MM.1S (cell line): ENCODE measurements at places on chromosomes 7 and 10.

GRCh38 chr10:6120691-6121090 lies 31.9 kb downstream of the RBM17 start:
- H3K4me1 ChIP-seq, result no peaks in the 10 kb centered on the region
- no peaks in the 10 kb centered on the region for H3K27me3 ChIP-seq
- no peaks in the 10 kb centered on the region for H3K36me3 ChIP-seq

GRCh38 chr10:110802090-110802489 lies 69.6 kb upstream of the PDCD4 start:
- H3K27me3 ChIP-seq, result no peaks in the 10 kb centered on the region
- peak overlapping the region; percentile 9; the same call in 1 of the 2 replicates for H3K27ac ChIP-seq
- peaks cover 25% of the 10 kb centered on the region for H3K4me1 ChIP-seq
- DNase-seq, result no peak
- no peak overlapping the region for H3K4me3 ChIP-seq

DNA sequence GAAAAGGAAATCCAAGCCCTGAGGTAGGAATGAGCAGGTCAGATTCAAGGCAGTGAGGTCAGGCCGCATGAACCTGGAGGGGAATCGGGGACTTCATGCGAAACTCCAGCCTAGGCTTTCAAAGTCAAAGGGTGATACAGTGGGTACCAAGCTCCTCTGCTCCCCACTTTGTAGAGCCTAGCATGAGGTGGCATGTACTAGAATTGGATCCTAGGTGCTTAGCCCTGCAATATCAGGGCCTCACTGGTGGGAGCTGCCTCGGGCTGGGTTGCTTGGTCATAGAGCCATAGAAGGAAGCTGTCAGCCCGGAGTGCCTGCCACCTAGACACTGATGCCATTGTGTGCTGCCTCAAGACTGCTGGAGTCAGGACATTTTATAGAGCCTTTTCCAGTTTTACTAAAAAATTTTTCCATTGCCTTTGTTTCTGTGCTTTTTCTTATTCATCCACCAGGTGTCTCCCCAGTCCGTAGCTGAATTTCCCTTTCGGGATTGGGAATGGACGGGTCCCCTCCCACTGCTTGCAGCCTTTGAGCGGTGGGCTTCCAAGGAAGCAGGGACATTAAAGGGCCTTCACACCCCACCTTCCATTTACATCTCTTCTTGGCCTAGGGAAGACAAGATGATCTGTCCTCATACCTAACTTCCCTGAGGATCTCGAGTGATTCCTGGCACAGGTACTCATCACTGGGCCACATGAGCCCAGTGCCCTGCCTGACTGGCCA lies 5.5 kb upstream of the LZTS2 start:
- H3K4me1 ChIP-seq, result peaks cover 16% of the 10 kb centered on the region
- peak; percentile 5 for DNase-seq
- H3K27me3 ChIP-seq, result no peaks in the 10 kb centered on the region
- H3K36me3 ChIP-seq, result peaks cover 8% of the 10 kb centered on the region; the same call in 1 of the 2 replicates
- no peak overlapping the region for H3K27ac ChIP-seq
- H3K4me3 ChIP-seq, result no peak overlapping the region

GRCh38 chr7:134856691-134857090 lies 77.3 kb downstream of the CALD1 start:
- no peaks in the 10 kb centered on the region for H3K27me3 ChIP-seq
- H3K27ac ChIP-seq, result no peak overlapping the region
- no peak for DNase-seq

GRCh38 chr7:90271753-90272152 lies 26.8 kb downstream of the CFAP69 start:
- no peak overlapping the region for H3K27ac ChIP-seq
- no peak for DNase-seq
- no peaks in the 10 kb centered on the region for H3K36me3 ChIP-seq
- no peaks in the 10 kb centered on the region for H3K27me3 ChIP-seq
- H3K4me1 ChIP-seq, result no peaks in the 10 kb centered on the region

DNA sequence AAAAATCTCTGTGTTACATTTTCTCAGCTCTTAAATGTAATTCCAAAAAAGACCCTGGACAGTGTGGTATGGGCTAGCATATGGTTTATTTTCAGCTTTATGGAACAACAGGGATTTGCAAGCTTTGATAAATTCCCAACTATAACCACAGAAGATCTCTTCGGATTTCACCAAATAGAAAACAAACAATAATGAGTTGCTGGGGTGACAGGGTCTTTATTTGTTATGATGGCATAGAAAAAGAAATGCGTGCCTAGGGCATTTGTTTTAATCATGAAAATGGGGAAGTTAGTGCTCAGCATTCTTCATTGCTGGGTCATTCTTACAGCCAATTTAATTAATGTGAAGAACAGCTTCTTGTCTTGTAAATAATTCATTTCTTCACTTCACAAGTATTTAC lies 139.0 kb downstream of the LRRN3 start:
- no peaks in the 10 kb centered on the region for H3K4me1 ChIP-seq
- no peak for DNase-seq
- no peaks in the 10 kb centered on the region for H3K27me3 ChIP-seq
- H3K36me3 ChIP-seq, result no peaks in the 10 kb centered on the region
- no peak overlapping the region for H3K4me3 ChIP-seq
- no peak overlapping the region for H3K27ac ChIP-seq

DNA sequence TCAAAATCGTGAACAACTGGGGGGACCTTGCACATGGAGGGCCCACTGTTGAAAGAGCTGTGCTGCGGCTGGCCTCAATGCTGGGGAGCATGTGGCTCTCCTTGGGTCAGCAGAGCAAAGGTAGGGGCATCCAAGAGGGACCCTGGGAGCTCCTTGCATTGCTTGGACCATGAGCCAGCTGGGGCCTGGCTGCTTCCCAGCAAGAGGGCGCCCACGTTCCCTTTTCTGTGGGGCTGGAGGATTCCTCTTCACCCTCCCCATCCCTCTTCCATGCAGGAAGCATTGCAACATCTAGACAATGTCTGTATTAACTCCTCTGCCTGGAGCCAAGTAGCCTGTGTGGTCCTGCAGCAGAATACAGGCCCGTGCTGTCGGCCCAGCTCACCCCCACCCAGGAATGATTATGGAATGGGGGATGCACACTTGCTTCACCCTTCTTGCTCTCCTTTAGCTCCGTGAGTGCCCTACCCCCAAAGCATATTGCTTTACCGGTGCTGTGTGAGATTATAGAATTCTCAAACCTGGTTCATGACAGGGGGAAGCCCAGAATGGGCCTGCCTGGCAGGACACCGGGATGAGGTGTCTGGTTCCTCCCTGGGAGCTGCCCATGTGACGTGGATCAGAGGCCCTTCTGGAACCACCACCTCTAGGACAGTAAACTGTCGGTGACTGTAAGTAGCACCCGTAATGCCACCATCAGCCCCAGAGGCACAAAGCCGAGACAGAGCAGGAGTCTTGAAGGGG lies 61.9 kb downstream of the SYPL1 start:
- no peaks in the 10 kb centered on the region for H3K27me3 ChIP-seq
- no peaks in the 10 kb centered on the region for H3K36me3 ChIP-seq
- no peak overlapping the region for H3K27ac ChIP-seq
- no peak overlapping the region for H3K4me3 ChIP-seq
- no peak for DNase-seq
- H3K4me1 ChIP-seq, result no peaks in the 10 kb centered on the region

DNA sequence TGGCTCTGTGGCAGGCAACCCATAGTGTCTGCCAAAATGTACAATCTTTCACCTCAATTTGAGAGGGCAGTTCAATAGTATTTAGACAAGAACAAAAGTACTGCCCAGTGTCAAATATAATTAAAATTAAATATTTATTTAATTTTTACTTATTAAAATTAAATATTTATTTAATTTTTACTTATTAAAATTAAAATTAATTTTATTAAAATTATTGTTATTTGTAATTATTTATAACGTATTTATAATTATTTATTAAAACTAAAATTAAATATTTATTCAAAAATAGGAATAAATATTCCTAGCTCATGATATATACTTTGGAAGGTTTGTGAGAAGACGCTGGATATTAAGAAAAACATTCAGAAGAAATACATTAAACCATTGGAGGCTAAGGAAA lies 93.7 kb upstream of the CAV2 start:
- no peak for DNase-seq
- H3K27me3 ChIP-seq, result no peaks in the 10 kb centered on the region
- H3K4me3 ChIP-seq, result no peak overlapping the region
- no peaks in the 10 kb centered on the region for H3K4me1 ChIP-seq
- no peaks in the 10 kb centered on the region for H3K36me3 ChIP-seq

DNA sequence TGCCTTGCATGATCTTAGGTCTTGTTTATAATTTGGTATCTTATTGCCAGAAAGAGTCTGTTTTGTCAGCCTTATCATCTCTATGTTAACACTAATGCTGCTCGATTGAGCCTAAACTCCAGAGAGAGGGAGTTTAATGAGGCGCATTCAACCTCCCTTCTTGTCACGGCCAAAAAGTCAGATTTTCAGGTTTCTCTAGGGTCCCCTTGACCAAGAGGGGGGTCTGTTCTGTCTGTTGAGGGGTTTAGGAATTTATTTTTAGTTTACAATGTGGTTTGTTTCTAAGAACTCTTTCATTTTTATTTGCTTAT lies 285.7 kb upstream of the VWC2 start:
- no peaks in the 10 kb centered on the region for H3K36me3 ChIP-seq
- no peaks in the 10 kb centered on the region for H3K27me3 ChIP-seq
- H3K27ac ChIP-seq, result no peak overlapping the region

- no peak overlapping the region for H3K27ac ChIP-seq
- no peak overlapping the region for H3K4me3 ChIP-seq
- no peak for DNase-seq
- H3K27me3 ChIP-seq, result no peaks in the 10 kb centered on the region
- H3K4me1 ChIP-seq, result no peaks in the 10 kb centered on the region
Measured at GRCh38 chr10:67926951-67927350, 42.5 kb downstream of the SIRT1 start.

- peaks cover 86% of the 10 kb centered on the region for H3K27me3 ChIP-seq
- no peak overlapping the region for H3K4me3 ChIP-seq
- H3K27ac ChIP-seq, result no peak overlapping the region
Measured at GRCh38 chr7:157525491-157525915, 188.7 kb downstream of the DNAJB6 start.

DNA sequence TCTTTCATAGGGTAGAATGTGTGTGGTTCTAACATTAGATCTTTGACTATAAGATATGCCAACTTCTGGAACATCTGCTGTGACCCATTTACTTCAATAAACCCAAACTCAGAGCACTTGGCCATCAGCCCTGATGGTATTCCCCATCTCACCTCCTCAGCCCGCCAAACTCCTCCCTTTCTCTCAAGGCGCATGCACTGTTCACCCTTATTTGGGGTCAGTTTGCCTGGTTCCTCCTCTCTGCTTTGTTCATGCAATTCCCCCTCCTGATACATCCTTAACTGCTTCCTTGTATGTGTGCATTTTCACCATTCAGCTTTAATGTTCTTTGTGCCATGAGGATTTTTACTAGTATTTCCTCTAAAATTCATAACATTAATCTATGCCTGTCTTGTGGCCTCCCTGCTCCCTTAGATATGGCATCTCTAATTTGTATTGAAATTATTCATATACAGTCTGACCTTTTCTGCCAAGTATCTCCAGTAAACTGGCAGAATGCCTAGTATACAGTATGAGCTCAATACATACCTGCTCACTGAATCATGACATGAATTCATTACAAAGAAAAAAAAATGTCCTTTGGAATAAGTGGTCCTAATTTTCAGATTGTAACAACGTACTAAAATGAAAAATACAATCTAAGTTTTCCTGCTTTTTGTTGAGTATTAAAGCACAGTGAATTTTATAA lies 336.8 kb upstream of the IGFBP3 start:
- H3K27ac ChIP-seq, result no peak overlapping the region
- no peak overlapping the region for H3K4me3 ChIP-seq
- no peaks in the 10 kb centered on the region for H3K27me3 ChIP-seq

DNA sequence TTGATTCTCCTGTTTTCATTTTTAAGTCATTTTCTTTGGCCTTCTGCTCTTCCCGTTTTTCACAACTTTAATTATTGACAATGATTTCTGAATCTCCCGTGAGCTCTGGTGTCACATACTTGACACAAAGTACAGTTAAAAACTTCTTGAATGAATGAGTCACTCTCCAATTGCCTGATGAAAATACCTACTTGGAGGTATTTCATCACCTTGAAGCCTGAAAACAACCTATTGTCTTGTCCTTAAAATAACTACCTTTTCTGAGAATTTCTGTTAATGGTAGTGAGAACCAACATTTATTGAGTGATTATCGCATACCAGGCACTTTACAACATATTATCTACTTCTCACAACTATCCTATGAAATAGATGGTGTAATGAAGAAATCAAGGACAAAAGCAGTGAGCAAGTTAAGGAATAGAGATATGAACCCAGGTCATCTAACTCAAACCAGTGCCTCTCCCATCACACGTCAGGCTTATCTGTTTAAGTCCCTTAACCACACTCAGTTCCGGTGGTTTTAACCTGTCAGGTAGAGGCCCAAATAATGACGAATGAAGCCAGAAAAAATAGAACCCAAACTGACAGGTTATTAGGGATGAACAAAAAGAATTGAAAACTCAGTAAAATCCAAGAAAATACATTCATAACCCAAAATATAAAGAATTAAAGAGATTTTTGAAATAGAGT lies 11.6 kb downstream of the BET1 start:
- H3K4me3 ChIP-seq, result no peak overlapping the region
- H3K27me3 ChIP-seq, result no peaks in the 10 kb centered on the region
- H3K36me3 ChIP-seq, result no peaks in the 10 kb centered on the region; the same call in 1 of the 2 replicates
- no peaks in the 10 kb centered on the region; the same call in 1 of the 2 replicates for H3K4me1 ChIP-seq
- H3K27ac ChIP-seq, result peak overlapping the region; percentile 39; the same call in 1 of the 2 replicates

- no peak overlapping the region for H3K27ac ChIP-seq
- no peaks in the 10 kb centered on the region for H3K27me3 ChIP-seq
- H3K36me3 ChIP-seq, result no peaks in the 10 kb centered on the region
- H3K4me3 ChIP-seq, result no peak overlapping the region
Measured at GRCh38 chr7:106611911-106612310, 49.0 kb downstream of the CCDC71L start.

DNA sequence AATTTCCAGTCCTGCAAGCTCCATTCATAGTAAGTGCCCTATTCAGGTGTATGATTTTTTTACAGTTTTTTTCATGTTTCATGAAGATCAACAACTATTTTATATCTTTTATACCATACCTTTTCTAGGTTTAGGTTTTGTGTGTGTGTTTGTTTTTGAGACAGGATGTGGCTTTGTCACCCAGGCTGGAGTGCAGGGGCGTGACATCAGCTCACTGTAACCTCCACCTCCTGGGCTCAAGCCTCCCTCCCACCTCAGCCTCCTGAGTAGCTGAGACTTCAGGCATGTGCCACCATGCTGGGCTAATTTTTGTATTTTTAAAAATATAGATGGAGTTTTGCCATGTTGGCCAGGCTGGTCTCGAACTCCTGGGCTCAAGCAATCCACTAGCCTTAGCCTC lies 35.0 kb downstream of the ARMH3 start:
- H3K27me3 ChIP-seq, result no peaks in the 10 kb centered on the region
- H3K4me1 ChIP-seq, result no peaks in the 10 kb centered on the region
- no peak for DNase-seq
- no peak overlapping the region for H3K4me3 ChIP-seq
- H3K36me3 ChIP-seq, result no peaks in the 10 kb centered on the region
